Breast epithelium (tissue), 4 donors: ENCODE measurements at places on chromosomes 2 and 18. TPM values are rescaled to one million over a fixed set of nuclear protein-coding genes. Genes with fewer than 3 reads are reported as not detected.

Gene CHRND
- not detected for total RNA-seq

- no peak overlapping the region for H3K27ac ChIP-seq
- H3K27me3 ChIP-seq: no peaks in the 10 kb centered on the region
- H3K4me3 ChIP-seq: no peak overlapping the region
- no peaks in the 10 kb centered on the region for H3K36me3 ChIP-seq
- DNase-seq: no peak
These were observed 133.8 kb downstream of the EIPR1 start for GRCh38 chr2:3243804-3244203.

GRCh38 chr2:201267278-201268030 is 7.1 kb downstream of the CASP8 start:
- H3K4me3 ChIP-seq: no peak overlapping the region
- no peak overlapping the region for H3K27ac ChIP-seq
- DNase-seq: no peak
- H3K27me3 ChIP-seq: no peaks in the 10 kb centered on the region
- no peaks in the 10 kb centered on the region for H3K36me3 ChIP-seq

DNA sequence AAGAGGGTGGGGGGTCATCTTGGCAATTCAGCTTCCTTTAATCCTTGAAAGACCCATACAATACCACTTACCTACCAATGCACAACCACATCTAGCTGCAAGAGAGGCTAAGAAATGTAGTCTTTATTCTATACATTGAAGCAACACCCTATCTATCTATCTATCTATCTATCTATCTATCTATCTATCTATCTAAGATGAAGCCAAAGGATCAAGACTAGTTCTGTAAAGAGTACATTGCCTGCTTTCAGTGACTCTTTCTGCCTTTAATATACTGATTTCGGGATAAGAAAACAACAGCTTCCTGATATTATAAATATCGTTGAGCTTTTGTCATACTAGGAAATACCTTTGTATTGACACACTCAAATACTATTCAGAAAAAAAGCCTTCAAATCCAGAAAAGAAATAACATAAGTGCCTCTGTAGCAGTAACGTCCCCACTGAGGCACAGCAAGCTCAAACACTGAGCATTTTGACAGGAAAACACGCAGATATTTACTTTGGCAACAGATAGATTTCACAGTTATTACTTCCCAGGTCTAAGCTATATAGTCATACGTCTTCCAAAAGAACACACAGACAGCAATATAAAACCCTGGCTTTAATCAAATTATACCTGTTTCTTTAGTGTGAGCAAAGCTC is 139.4 kb upstream of the SERTAD2 start:
- H3K27ac ChIP-seq: no peak overlapping the region
- DNase-seq: no peak
- H3K4me1 ChIP-seq: no peaks in the 10 kb centered on the region
- H3K36me3 ChIP-seq: no peaks in the 10 kb centered on the region
- no peak overlapping the region for H3K4me3 ChIP-seq

GRCh38 chr2:223772363-223772762 is 65.0 kb downstream of the AP1S3 start:
- no peak overlapping the region for H3K4me3 ChIP-seq
- H3K4me1 ChIP-seq: no peaks in the 10 kb centered on the region
- DNase-seq: no peak
- H3K36me3 ChIP-seq: no peaks in the 10 kb centered on the region
- H3K27me3 ChIP-seq: no peaks in the 10 kb centered on the region
- no peak overlapping the region for H3K27ac ChIP-seq

DNA sequence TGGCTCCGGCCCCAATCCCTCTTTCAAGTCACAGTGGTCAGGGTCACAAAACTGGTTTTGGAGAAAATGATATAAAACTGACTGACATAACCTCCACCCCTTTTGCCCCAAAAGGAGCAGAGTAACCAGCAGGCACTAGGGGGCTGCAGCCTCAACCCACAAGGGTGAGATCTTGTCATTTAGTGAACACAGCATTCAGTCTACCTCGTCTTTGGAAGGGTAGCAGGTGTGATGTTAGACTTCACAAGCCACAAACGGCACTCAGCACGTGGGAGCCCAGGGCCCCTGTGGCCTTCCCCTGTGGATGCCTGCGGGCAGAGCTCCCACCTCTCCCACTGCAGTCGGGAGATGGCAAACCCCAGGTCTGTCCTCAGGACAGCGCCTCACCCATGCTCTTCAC is 372.1 kb upstream of the MYT1L start:
- DNase-seq: no peak
- peaks cover 14% of the 10 kb centered on the region for H3K27me3 ChIP-seq
- no peaks in the 10 kb centered on the region for H3K4me1 ChIP-seq
- H3K4me3 ChIP-seq: no peak overlapping the region

GRCh38 chr2:119809339-119810048 is 49.8 kb downstream of the PTPN4 start:
- no peak for DNase-seq
- H3K4me3 ChIP-seq: no peak overlapping the region
- H3K4me1 ChIP-seq: no peaks in the 10 kb centered on the region
- no peak overlapping the region for H3K27ac ChIP-seq

DNA sequence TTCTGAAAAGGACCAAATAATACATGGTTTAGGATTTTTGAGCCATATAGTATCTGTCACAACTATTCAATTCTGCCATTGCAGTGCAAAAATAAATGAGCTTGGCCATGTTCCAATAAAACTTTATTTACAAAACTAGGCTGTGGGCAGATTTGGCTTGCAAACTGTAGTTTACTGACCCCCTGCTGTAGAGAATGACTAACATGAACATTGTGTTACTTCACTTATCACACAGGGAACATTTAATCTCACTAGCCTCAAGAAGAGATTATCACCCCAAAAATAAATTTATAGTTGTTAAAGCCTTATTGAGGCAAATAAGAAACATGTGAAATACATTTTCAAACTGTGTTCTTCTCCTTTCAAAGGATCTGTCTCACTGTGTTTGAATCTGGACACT is 766.2 kb downstream of the MBD2 start:
- no peak overlapping the region for H3K27ac ChIP-seq
- H3K4me1 ChIP-seq: no peaks in the 10 kb centered on the region
- H3K36me3 ChIP-seq: no peaks in the 10 kb centered on the region
- no peak for DNase-seq
- no peak overlapping the region for H3K4me3 ChIP-seq

- H3K27me3 ChIP-seq: no peaks in the 10 kb centered on the region
- no peaks in the 10 kb centered on the region for H3K4me1 ChIP-seq
- H3K27ac ChIP-seq: no peak overlapping the region
- DNase-seq: no peak
- H3K36me3 ChIP-seq: no peaks in the 10 kb centered on the region
These were observed 94.9 kb downstream of the ARL6IP6 start for GRCh38 chr2:152813351-152813750.

DNA sequence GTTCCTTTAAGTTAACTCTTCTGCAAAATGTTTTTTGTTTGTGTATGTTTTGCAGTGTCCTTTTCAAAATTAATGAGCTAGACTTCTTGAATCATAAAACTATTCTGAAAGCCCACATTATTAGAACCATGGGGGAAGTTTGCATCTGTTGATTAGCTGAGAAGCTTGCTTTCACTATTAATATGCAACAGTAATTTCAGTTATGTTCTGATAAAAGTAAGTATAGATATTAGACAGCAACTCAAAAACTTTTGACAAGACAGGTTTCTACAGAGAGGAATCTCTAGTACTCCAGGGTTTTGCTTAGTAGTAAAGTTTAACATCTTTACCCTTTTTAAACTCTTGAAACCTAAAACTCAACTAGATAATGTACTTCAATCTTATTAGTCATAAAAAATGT is 147.8 kb downstream of the UBE2E3 start:
- no peaks in the 10 kb centered on the region for H3K36me3 ChIP-seq
- DNase-seq: no peak
- no peaks in the 10 kb centered on the region for H3K27me3 ChIP-seq
- H3K4me3 ChIP-seq: no peak overlapping the region

DNA sequence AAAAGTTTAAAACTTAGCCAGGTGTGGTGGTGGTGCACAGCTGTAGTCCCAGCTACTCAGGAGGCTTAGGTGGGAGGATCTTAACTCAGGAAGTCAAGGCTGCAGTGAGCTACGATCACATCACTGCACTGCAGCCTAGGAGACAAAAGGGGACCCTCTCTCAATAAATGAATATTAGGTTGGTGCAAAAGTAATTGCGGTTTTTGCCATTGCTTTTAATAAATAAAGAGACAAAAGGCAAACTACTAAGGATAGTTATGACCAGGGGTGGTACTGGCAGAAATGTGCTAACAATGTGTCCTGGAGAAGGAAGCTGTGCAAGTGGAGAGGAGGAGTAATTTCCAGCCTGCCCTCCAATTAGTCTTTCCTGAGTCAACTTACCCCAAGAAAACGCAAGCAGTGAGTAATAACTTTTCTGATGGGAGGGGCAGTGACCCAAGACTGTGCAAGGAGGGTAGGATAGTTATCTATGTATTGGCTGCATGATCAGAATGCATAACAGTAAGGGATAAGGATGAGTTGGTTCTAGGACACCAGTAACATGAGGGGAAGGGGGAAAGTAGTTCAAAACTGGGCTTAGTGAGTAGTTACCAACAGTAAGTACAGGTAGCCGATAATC is 1.5 kb downstream of the EXOC6B start:
- H3K4me1 ChIP-seq: peaks cover 7% of the 10 kb centered on the region
- peak overlapping the region; percentile 79 for H3K4me3 ChIP-seq
- no peak for DNase-seq
- no peaks in the 10 kb centered on the region for H3K27me3 ChIP-seq
- H3K27ac ChIP-seq: no peak overlapping the region
- no peaks in the 10 kb centered on the region for H3K36me3 ChIP-seq

GRCh38 chr2:26442301-26442700 is 35.6 kb downstream of the OTOF start:
- H3K4me1 ChIP-seq: no peaks in the 10 kb centered on the region
- H3K27ac ChIP-seq: no peak overlapping the region
- H3K36me3 ChIP-seq: no peaks in the 10 kb centered on the region
- H3K4me3 ChIP-seq: no peak overlapping the region
- DNase-seq: no peak

DNA sequence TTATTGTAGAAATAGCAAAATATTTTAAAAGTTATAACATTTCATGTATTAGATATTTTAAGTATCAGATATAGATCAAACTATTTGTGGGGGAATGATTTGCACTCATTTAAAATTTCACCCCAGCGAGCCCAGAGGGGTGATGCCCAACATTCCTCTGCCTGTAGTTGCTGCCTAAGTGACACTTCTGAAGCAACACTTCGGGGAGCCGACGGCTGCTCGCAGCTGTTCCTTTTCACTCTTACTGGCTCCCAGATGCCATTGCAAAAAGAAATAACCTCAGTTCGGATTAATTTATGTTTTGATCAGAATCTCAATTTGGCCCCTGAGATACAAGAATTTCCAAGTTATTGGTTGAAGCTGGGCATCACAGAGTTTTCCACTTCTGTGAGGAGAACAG is 603.8 kb downstream of the PLCL1 start:
- H3K36me3 ChIP-seq: no peaks in the 10 kb centered on the region
- H3K27ac ChIP-seq: no peak overlapping the region
- H3K4me1 ChIP-seq: no peaks in the 10 kb centered on the region
- peaks cover 3% of the 10 kb centered on the region for H3K27me3 ChIP-seq
- DNase-seq: no peak

GRCh38 chr18:54284535-54284934 is 15.2 kb downstream of the POLI start:
- no peak overlapping the region for H3K27ac ChIP-seq
- H3K27me3 ChIP-seq: no peaks in the 10 kb centered on the region
- H3K36me3 ChIP-seq: peaks cover 7% of the 10 kb centered on the region
- H3K4me3 ChIP-seq: no peak overlapping the region
- no peak for DNase-seq

- DNase-seq: no peak
- no peak overlapping the region for H3K4me3 ChIP-seq
- H3K4me1 ChIP-seq: no peaks in the 10 kb centered on the region
- H3K27ac ChIP-seq: no peak overlapping the region
- no peaks in the 10 kb centered on the region for H3K27me3 ChIP-seq
- H3K36me3 ChIP-seq: no peaks in the 10 kb centered on the region
These were observed 26.8 kb upstream of the SLC9A2 start for GRCh38 chr2:102592601-102593000.
